ENCODE measurements at places on chromosomes 5 and 9. TPM values are rescaled to one million over a fixed set of nuclear protein-coding genes. Genes with fewer than 3 reads are reported as not detected.
A peak's percentile ranks its signal among the peaks of the same experiment; 100 is the strongest.

- no peak for DNase-seq
Observed at GRCh38 chr5:88662846-88663245, 220.1 kb downstream of the MEF2C start.

GRCh38 chr5:528629-529511 lies 4.6 kb upstream of the SLC9A3 start:
- no peak for DNase-seq

Gene TOR4A
- 75.3 TPM for total RNA-seq

DNA sequence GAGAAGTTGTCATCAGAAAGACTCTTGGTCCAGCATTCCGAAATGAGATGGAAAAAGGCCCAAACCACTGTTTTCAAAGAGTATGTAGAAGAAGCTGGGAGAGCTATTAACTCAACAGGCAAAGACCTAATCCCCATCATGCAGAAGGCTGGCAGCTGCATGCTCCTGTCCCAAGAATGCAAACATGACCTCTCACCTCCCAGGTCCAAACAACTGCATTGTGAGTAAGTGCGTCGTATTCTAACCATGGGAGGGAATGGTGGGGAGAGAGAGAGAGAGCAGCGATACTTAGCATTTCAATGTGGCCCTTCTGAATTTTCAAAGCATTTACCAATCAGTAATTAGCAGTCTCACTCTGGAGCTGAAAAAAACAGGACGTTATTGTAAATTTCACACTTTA lies 27.6 kb downstream of the TRPC7 start:
- DNase-seq: no peak

- DNase-seq: peak; percentile 30
Observed at GRCh38 chr5:173925449-173926071, 37.4 kb downstream of the CPEB4 start.

Gene PCDHA9
- total RNA-seq: not detected
